Fibroblast of skin of left quadriceps (primary cell): ENCODE measurements at places on chromosomes 7 and 10.

- DNase-seq: no peak
These were observed 295.2 kb upstream of the MGMT start for GRCh38 chr10:129171812-129172211.

DNA sequence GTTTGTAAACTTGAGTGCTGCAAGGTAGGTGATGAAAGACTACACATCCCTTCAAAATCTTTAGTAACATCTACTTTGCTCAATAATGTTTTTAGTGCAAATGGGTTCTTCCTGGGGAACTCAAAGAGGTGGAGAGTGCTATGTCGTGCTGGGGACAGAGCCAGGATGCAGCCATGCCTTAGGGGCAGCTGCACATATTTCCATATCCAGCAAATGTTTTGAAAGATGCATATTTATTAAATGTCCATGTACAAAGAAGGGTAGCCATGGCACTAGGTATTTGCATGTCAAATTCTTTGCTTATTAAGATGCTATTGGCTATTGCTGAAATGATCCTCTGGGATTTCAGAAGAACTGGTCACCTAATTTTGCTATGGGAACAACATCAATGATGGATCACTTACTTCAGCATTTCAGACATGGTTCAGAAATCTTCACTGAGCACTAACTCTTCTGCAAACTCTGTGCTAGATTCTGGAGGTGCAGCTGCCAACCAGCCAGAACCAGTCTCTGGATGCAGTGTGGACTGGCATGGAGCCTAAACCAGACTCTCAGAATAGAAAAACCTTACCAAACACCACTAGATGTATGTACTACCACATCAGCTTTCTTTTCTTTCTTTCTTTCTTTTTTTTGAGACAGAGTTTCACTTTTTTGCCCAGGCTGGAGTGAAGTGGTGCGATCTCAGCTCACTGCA, 31.7 kb upstream of the DNMBP start:
- DNase-seq: no peak

- DNase-seq: no peak
These were observed 525.6 kb downstream of the PTPRN2 start for GRCh38 chr7:158061884-158062656.

DNA sequence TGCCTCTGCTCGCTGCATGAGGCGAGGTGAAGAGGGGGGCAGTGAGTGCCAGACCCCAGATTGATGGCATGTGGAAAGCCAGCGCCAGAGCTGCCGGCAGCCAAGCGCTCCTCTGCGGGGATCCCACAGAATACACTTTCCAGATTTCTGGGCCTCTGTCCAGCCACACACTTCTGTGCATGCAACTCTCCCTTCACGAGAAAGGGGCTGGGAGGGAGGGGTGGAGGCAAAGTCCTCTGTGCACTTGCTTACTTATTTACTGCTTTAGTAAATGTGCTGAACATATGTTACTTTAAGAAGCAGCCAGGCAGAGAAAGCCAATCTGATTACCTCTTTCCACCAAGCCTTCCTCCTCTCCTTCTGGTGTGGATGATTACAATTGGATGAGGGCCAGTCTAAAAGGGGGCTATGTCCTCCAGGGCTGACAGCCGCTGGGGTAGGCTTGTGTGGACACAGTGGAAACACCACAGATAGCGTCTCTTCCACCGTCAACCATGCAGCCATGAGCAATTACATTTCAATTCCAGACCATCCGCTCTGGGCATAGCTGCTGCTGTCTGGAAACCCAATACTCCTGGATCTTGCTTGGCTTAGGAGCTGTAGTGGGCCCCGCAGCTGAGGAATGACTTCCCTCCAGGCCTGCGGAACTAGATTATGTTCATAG, 322.8 kb upstream of the ANKRD30A start:
- peak; percentile 31 for DNase-seq

DNA sequence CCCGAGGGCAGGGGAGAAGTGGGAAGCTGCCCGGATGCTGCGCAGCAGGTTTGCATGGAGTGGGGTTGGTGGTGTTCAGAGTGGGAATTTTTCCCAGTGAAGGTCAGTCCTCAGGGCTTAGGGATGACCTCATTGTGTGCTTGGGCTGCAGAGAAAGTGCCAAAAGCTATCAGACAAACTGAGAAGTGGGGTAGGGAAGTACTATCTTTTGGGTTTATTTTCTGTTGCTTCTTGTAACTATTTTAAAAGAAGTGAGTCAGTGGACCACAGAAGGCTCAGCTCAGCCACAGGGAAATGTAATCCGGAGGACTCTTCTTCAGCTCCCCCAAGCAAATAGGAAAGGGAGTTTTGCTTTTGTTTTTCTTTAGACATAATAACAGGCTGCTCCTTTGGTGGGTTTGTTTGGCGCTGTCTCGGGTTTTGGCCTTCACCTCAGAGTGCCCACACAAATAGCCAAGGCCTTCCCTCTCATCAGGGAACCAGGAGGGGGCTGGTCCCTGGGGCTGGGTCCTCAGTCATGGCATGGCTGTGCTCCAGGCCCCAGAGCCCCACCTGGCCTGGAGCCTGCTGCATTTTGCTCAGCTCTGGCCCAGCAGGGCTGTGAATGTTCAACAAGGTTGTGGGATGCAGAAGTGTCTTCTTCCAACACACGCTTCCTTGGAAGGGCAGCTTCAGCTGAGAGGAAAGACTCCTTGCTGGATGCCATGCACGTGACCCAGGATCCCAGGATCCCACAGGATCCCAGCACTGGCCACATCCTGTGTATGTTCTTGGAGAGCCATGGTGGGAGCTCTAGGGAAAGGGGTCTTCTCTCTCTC, 5.4 kb upstream of the FAM170B start:
- DNase-seq: no peak

GRCh38 chr7:106313966-106314365, 29.2 kb upstream of the NAMPT start:
- no peak for DNase-seq

DNA sequence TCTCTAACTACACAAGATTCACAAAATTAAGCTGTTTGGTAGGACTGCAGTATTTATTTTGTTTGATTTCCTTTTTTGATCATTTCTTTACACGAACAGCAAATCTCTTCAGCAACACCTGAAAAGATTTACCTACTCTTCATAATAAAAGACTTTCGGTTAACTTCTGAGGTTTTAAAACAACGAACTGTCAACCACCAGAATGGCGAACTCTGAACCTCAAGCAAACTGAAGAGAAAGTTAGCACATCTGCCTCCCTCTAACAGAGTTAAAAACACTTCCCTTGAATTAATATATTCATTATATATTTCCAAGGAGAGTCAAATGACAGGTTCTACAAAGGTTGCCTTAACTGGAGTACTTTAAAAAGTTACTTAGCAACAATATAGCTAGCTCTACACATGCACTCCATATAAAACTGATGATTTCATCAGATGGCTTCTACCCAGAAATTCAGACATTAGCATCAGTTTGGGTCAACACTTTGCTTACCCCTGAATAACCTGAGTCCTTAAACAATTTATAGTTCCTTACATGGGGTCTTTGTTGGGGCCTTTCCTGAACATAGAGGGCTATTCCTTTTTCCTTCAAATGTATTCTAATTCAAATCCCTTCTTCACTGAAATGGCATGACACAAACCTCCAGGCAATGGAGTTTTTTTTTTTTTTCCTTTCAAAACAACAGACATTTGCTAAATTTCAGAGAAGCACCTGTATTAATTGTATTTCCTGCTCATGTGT, 118.3 kb downstream of the SEM1 start:
- DNase-seq: no peak
